ENCODE measurements at places on chromosomes 3 and 15.

DNA sequence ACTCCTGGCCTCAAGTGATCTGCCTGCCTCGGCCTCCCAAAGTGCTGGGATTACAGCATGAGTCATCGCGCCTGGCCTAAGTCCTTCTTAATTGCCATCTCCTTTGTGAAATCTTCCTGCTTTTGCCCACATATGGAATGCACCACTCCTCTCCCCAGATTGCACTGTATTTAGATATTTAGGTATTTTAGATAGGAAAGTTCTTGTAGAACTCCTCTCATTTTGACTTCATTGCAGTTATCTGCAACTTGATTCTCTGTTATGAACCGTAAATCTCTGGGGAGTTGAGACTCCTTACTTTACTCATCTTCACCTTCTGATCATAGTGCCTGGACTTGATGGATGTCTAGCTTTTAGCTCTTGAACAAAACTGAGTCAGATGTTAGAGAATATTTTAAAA, 150.7 kb downstream of the AKAP13 start:
- DNase-seq: no peak

DNA sequence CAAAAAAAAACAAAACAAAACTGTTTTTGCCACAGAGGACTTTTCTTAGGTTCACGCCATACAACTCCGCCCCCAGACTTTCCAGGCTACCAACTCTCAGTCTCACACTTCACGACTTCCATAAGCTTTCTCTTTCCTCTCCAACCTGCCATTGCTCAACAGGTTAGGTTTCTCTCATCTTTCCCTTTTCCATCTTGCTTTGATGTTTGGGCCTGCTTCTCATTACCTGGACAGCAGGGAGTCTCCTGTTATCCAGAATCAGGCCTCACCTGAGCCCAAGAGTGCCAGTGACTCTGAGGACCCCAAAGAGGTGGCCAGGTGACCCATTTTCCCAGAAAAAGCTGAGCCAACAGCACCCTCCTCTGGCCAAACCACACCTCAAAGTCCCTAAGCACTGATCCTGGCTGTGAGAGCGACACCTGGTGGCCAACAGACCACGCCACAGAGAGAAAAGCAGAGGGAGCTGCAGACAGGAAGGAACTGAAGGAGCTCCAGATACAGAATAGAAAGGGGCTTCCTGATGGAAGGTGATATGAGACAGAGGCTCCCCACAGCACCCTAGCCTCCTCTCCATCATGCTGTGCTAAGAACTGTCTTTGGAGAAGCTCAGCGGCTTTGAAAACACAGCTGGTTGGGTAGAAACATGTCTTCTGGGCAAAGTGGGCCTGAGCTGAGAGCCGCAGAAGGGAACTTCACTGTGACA, 4.0 kb downstream of the CCDC51 start:
- DNase-seq: peak; percentile 92

DNA sequence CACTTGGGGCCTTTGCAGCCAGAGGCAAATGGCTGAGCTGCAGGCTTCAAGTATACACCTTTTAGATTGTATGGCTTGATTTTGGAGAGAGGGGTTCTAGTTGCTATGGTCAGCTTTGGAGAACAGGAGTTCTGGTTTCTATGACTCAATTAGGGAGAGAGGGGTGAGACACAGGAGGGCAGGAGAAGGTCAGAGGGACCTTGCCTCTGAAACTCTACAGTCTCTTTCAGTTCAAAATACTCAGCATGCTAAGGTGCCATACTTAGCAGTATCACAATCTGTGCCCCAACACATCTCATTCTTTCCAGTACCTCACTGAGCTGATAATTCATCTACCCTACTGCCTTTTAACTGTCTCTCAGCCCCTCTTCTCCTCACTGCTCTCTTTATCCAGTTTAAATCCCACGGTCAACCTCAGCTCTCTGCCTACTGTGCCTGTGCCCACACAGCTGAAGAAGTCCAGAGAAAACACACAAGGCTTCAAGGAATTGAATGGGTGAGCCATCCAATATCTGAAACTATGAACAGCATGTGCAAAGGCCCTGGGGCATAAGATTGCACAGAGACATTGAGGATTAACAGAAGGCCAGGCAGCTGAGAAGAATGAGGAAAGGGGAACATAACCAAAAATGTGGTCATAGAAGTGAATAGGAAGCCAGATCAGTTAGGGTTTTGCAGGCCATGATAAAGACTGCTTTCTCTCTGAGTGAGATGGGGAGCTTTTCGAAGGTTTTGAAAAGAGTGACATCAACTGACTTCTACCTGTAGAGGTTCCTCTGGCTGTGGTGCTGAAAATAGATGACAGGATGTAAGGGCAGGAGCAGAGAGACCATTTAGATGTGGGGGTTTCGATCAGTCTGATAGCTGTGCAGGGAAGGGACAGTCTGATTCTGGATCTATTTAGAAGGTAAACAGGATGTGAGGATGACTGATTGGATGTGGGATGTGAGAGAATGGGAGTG, 54.5 kb upstream of the C3orf80 start:
- no peak for DNase-seq

DNA sequence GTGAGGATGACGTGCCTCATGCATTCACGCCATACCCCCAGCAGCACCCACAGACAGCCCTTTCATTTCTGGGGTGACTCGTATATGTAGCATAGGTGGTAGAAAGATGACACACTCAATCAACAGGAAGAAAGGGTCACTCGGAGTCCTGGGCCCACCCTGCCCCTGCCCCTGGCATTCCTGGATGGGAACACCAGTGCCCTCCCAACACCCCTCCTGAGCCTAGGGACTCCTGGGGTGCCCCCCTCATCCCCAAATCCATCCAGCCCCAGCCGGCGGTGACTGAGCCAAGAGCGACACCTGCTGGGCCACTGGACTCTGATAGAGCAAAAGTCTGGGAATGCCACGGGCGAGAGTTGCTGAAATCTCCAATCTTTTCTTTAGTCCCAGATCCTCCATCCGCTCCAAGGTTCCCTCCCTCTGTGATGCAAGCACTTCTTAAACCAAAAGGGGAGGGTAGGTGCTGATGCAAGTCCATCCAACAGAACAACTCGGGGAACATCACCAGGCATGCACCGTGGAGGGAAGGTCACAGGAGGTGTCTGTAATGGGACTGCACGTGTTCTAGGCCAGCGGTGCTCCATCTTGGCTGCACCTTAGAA, 31.1 kb downstream of the ACAN start:
- DNase-seq: peak; percentile 42

DNA sequence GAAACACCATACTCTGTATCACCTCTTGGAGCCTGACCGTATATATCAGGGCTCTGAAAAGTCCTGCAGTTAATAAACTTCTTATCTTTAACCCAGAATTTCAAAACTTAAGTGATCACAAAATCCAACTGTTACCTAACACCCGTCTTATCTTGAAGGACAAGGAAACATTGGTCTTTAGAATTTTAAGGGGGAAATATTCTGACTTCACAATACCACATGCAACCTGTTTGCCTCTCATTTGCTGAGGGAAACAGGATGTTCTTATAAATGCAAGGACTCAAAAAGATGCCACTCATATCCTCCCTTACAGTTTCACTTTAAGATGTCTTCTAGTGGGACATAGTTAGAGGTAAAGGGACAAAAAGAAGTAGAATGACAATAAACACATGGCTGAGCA, 67.9 kb downstream of the CRTC3 start:
- DNase-seq: no peak

DNA sequence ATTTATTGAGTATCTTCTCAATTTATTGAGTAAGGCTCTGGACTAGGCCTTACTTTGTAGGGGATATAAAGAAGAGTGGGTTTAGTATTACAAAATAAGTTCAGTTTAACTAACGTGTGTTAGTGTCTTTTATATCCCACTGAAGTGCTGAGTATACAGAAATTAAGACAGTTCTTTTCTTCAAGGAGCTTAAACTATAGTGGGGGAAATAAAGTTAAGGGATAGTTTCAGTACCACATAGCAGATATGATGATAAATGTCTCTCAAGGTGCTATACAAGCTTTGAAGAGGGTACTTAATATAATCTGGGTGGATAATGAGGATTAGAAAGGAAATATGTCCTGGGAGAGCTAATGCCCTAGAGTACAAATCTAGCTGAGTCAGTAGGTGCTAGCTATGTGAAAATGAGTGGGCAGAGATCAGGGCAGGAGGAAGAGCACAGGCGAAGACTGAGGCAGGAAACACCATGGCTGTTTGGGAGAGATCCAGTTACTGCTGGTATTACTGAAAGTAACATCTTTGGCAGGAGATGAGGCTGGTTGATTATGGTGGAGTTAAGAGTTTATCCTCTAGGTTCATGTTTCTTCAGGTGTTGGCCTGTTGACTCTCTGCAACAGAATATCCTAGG, 46.0 kb downstream of the TEX9 start:
- no peak for DNase-seq

DNA sequence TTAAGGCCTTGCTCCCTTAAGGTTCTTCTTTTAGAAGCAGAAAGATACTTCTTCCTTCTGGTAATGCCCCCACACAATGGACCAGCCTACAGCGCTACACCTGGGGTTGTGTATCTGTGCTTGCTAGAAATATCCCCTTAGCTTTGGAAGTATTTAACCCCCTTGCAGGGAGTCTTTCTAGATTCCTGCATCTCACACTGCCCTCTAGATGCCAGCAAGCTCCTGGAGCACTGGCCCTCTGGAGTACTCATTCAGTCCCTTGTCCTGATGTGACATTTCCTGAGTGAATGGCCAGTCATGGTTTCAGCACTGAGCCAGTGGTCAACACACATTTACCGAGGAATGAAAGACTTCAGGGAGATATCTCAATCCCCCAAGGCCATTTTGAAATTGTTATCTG, 30.4 kb upstream of the RBP2 start:
- DNase-seq: no peak

- no peak for DNase-seq
Observed at GRCh38 chr3:99842826-99843589, 25.3 kb downstream of the CMSS1 start.

GRCh38 chr3:155368786-155369185, 75.3 kb upstream of the STRIT1 start:
- no peak for DNase-seq

DNA sequence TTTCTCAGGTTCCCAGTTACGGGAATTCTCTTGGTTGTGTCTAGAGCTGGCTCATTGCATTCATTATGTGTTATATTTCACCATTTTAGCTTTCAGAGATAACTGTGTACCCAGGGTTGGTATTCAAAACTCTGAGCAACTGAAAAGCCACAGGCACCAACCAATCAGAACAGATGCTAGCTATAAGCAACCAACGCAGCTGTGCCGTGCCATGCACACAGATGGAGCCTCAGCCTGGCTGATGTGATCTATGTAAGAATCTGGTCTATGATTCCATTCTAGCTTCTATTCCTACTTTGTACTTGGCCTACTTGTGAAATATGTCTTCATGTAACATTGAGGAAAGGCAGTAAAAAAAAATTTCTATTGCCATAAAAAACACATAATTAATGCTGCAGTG, 95.0 kb upstream of the CCDC80 start:
- DNase-seq: no peak

GRCh38 chr3:43405888-43406642, 119.7 kb downstream of the SNRK start:
- peak; percentile 17 for DNase-seq

DNA sequence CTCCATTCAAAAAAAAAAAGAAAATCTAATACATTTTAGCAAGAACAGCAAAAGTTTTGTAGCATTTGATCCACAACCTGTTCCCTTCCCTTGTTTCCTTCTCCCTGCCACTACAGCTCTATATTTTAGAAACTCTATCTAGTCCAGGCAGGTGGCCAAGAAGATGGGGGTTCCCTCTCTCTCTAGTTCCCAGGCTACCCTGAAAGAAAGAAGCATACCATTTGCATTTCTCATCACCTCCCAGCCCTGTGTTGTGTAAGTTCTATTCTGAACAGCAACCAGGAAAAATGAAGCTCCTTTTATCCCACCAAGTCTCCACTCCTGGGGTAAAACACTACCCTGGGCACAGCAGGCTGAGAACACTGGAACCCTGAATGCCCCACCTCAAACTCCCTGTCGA, 100.0 kb downstream of the PCCB start:
- no peak for DNase-seq

DNA sequence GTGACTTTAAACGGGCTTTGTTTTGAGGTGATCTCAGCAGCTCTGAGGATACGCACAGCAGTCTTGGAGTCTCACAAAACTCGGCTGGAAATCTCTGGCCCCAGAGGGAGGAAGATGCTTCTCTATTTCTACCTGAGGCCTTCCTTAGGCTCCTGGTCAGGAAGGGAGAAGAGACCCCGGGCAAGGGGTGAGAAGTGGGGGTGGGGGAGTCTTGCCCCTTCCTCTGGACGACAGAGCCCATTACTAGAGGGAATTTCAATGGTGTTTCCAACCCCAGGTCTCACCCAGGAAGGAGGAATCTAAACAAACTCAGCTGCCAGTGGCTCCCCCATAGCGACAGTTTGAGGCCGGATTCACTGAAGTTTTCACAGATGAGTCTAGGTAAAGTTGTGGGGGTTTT, 37.4 kb upstream of the PCSK6 start:
- no peak for DNase-seq

DNA sequence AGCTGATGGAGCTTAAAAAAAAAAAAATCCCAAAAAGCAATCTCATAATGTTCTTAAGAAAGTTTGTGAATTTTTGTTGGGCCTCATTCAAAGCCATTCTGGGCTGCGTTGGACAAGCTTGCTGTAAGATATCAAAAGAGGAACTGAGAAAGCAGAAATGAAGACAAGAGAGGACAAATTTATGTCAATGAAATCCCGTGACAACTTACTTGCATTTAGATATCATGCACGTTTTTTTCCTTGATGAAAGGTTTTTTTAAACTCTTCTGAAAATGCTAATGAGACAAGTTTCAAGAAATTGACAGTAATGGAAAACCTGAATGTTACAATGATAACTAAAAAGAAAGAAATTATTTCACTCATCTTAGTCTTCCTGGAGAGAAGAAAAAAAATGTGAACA, 662.9 kb downstream of the SQOR start:
- no peak for DNase-seq

DNA sequence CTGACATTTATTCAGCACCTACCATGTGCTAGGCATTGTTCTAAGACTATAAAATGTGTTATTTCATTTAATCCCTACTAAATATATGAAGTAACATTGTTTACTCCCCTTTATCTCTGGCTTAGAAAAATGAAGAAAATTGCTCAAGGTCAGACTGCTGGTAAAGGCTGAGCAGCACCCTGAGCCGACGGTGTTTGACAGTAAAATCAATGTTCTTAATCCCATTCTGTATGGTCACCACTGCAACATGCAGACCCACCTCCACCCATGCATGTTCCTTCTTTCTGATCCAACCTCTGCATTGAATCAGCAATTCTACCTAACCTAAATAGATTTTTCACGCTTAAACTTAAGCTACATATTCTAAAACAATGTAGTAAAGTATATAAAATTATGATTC, 216.5 kb downstream of the ZBBX start:
- no peak for DNase-seq

DNA sequence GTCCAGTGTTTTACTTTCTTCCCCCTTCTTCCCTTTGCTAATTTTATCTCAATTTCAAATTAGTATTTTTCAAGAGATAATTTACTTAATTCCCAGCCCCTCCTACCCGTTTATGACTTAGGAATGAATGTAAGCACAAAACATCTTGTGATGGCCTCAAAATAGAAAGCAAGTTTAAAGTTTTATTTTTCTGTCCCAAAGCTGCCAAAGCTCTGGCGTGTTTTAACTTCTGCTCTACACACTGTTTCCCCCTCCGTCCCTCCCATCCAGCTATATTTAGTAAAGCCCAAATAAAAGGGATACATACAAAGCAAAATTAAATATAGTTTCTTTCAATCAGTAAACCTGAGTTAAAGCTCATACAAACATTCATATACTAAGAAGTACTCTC, 59.9 kb downstream of the IGF2BP2 start:
- DNase-seq: no peak

GRCh38 chr15:57158589-57158988, 217.7 kb upstream of the CGNL1 start:
- no peak for DNase-seq
